RPMI8226 (cell line): ENCODE measurements at places on chromosomes 13 and 19.

DNA sequence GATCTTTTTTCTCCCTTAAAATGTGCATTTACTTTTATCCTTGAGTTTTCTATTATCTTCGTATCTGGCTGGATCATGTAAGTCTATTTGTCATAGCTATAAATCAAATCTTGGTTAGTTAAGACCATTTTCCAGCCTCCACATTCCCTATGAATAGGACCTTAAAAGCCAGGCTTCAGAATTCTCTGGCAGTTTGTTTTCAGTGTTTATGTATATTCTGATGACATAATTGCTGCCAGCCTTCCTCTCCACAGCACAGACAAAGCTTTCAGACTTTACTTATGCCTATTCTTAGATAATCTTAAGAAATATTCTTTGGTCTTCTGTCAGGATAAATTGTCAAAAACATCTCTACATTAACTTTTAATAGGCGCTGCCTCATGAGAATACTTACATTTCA lies 870.8 kb upstream of the SPRY2 start:
- no peak for DNase-seq

- no peak for DNase-seq
These were observed 17.4 kb downstream of the RB1 start for GRCh38 chr13:48320891-48321510.

GRCh38 chr19:18589380-18590272 lies 1.0 kb downstream of the REX1BD start:
- DNase-seq = peak; percentile 86

DNA sequence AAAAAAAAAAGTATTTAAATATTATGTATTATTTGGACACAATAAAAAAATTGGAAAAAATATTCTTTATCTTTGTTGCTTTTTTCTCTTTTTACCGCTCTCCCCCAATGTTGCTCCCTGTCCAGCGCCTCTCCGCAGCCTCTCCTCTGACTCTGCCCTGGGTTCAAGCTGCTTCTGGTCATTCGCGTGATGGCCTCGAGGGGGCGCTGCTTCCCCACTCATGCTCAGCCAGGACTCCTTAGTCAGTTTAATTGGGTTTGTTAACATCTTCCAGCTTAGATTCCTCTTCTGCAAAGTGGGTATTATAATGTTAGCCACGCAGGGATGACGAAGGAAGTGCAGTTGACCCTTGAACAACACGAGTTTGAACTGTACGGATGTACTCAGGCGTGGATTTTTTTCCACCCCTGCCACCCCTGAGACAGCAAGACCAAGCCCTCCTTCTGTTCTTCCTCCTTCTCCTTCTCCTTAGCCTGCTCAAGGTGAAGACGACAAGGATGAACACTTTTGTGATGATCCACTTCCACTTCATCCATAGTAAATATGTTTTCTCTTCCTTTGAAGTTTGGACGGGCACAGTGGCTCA lies 4.9 kb upstream of the NWD1 start:
- DNase-seq = peak; percentile 59
